ENCODE measurements at places on chromosomes 2 and 18.
A peak's percentile ranks its signal among the peaks of the same experiment; 100 is the strongest.

- no peak for DNase-seq
Measured at GRCh38 chr2:100739735-100740432, 80.1 kb upstream of the NPAS2 start.

DNA sequence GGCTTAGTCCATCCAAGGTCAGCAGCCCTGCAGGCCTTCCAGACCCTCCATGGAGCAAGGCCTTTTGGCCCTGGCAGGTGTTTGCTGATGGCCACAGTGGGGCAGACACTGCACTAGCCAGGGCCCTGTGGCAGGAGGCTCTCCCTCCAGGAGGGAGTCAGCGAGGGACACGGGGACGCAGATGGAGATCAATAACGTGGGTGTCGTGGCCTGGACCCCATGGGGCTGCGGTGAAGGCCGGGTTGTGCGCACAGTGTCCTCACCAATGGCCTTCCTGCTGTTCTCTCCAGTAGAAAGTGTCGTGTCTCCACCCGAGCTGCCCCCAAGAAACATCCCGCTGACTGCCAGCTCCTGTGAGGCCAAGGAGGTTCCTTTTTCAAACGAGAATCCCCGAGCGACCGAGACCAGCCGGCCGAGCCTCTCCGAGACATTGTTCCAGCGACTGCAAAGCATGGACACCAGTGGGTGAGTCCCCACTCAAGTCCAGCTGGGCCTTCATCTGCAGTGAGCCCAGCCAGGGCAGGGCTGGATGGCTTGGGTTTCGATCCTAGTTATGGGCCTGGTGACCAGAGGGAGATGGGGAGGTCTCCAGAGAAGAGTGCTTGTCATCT, 65.4 kb downstream of the INPP5D start:
- DNase-seq: no peak

DNA sequence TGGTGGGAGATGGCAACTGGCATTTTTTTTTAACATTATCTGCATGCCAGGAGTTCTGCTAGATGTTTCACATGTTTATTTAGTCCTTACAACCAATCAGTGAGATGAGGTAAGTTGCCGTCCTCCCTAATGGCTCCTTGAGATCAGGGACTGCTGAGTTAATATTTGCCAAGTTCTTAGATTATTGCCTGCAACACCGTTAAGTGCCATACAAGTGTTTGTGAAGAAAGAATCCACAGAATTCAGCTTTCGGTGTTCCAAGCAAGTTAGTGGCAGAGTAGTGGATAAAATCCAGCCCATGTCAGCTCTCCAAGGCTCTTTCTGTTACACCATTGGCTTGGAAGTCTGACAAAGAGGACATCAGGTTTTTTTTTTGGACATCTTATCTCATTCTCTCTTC, 95.9 kb downstream of the C1QL2 start:
- no peak for DNase-seq

DNA sequence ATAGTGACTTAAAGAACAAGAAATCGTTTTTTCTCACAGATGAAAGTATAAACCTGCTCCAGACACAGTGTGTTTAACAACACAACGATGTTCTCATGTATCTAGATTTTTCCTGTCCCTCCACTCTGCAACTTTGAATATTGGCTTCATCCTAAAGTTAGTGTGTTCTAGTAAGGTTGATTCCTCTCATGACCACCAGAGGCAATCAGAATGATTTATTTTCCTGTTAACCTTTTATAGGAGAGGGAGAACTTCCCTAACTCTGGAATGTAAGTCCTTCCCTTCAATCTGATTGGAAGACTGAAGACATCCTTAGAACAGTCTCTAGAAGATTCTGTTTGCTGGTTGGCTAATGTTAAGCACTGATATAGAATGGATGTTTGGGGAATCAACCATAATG, 41.0 kb upstream of the TAF4B start:
- DNase-seq: no peak

DNA sequence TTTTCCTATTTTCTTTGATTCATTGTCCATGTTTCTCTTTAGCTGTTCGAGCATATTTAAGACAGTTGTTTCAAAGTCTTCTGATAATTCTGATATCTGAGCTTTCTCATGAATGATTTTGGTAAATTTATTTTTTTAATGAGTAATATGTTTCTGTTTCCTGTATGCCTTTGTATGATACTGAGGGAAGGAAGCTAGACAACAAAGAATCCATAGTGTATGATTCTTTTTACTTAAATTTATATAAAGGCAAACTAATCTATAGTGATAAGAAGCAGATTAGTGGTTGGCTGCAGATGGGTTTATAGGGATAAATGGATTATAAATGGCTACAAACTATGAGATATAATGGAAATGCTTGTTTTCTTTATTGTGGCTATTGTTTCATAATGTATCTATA, 352.7 kb upstream of the CDH2 start:
- no peak for DNase-seq

GRCh38 chr2:68176657-68177056, 19.0 kb downstream of the PNO1 start:
- DNase-seq: no peak

DNA sequence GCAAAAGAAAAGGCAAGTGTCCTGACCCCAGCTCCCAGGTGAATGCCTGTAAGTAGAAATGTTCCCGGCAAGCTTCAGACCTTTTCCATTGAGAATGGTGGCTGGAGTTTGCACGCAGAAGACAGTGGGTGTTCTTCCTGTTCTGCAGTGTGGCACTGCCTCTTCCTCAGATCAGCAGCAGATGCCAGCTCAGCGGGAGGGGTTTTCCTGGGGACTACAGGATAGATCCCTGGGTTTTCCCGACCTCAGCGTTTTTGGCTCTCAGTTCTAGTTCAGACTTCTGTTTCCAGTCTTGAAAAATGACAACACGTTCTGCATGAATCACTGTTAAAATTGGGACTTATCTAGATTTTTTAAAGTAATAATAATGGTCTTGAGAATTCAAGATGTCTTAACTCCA, 39.2 kb downstream of the GRHL1 start:
- no peak for DNase-seq

DNA sequence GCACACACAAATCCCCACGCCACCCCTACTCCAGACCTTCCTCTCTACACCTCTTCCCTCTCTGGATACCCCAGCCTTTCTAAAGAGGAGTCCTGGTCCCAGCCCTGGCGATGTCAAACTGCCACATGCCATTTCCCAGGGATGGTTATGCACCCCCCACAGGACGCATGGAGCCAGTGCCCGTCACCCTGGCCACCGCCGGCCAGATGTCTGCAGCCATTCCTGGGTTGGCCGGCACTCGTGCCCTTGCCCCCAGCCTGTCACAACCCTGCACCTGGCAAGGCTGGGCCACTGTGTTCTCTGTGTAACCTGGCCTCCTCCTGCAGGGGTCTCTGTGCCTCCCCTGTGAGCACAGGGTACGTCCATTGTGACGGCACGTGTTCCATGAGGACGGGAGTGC, 58.1 kb upstream of the NFATC1 start:
- no peak for DNase-seq

- DNase-seq: no peak
Measured at GRCh38 chr2:217755027-217755745, 247.6 kb downstream of the TNS1 start.

DNA sequence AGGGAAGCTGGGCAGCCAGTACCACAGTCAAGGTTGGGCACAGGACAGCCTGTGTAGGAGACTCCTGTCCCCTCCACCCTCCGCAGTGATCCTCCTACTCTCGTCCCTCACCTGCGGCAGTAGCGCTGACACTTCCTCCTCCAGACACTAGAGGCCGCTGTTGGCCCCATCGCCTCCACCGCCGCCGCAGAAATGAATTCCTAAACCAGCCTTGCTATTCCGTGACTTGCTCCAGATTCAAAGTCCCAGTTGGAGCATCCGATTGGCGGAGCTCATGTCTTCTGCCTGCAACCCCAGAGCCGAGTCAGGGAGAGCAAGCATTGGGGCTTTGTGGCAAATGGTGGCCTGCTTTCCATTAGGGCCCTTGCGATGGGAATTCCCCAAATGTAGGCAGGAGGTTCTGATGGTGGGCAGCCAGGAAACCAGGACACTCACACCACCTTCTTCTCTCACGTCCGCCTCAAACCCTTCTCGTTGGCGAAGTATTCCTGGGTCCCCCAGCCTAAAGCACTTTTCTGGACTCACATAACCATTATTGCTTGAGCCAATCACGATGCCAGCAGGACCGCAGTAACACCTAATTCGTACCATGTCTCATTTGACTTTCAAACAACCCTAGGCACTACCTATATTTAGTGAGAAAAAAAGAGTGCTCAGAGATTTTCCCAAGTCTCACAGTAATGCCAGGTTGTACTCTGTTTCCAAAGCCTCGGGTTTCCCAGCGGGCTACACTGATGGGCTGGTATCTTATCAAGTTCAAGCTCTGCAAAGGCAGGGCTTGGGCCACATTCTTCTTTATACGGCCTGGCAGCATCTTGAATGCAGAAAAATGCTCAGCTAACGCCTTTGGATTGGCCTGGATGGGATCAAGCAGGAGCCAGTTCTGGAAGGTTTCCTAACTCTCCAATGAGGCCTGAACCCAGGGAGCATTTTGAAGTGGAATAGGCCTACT, 1.2 kb upstream of the DNAJB2 start:
- DNase-seq: peak; percentile 62

DNA sequence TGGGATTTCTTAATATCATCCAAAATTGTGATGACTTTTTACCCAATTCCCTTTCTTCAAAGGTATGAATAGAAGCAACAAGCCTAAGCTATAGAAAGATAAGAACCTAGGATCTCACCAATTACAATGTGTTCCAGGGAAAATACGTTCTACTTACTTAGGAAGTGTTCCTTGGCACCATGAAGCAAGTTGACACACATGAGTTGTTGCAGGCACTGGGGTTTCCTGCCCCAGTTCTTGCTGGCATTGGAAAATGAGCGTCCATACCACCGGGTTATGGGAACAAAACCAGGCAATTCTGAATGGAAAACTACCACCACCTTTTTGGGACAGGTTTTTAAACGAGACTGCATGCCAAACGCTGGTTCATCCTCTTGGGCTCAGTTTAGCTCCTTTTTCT, 46.2 kb downstream of the CCBE1 start:
- DNase-seq: no peak

DNA sequence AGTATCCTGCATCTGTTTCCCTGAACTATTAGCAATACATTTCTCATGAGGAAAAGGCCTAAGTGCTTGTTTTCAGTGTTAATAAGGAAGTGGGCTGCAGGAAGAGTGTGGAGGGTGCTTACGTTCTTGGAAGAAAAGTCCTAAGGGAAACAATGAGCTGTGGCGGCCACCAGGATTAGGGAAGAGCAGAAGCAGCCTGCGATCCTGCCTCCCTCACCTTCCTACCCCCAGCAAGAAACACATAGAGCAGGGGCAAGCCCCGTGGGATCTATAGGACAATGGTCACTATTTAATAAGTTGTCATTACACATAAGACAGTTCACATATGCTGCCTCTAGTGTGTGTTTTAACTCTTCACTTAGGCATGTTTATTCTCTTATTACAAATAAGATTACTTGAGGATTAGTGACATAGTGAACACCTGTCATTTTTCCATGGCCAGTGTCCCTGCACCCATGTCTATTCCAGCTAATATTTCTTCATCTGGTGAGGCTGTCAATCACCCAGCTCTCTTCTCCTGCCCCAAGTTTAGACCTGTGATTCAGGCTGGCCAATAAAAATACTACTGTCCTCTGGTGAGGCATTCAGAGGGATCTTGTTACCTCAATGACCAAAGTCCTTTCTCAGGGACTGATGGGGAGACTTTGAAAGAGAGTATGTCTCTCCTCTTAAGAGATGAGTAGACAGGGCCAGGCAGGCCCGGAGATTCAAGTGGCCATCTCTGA, 510.9 kb upstream of the CELF4 start:
- DNase-seq: no peak

DNA sequence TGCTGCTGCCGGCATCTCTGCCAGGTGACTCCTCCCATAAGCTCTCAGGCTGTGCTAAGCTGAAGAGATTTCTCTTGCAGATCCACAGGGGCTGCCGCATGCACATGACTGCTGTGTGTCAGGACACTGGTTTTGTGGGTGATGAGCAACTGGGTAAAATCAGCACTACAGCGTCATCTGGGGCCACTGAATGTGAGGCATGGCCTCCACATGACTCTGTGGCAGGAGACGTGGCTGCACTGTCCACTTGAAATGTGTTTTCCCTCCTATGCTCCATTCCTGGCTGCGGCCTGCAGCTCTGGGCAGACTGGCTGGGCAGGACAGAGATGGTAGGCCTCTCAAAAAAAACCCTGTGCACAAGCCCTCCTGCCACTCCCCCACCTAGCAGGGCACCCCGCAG, 63.6 kb downstream of the MARCO start:
- DNase-seq: no peak

- DNase-seq: no peak
Measured at GRCh38 chr2:113058411-113058994, 495 bp upstream of the IL36RN start.

GRCh38 chr18:55328301-55328700, 259.7 kb downstream of the TCF4 start:
- DNase-seq: no peak

DNA sequence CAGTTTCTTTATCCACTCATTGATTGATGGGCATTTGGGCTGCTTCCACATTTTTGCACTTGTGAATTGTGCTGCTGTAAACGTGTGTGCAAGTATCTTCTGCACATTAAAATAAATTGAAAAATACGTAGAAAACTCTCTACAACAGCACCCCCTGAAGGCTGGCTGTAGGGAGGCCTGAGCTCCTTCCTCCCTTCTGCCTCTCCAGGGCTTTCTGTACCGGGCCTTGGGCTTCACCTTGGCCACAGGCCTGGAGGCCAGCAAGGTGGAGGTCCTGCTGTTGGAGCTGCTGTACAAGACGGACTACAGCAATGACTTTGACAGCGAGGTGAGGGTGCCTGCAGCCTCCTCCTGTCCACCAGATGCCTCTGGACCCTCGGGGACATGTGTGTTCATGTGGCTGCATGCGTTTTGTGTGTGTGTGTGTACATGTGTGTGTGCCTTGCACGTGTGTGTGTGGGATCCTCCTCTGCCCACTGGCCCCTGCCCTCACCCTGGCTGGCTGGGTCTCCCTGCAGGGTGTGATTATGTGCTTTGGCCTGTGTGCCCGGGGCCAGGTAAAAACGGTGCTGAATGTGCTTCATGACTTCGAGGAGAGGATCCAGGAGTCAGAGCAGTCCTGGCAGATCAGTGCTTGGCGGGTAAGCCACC, 29.2 kb downstream of the MROH2A start:
- DNase-seq: no peak

- no peak for DNase-seq
Measured at GRCh38 chr2:70752396-70752795, 15.6 kb downstream of the ADD2 start.

GRCh38 chr2:168118733-168119514, 128.5 kb downstream of the STK39 start:
- no peak for DNase-seq

GRCh38 chr2:241901018-241901380, 31.5 kb downstream of the RTP5 start:
- DNase-seq: no peak

Measured in activated CD8-positive, alpha-beta memory T cell treated with anti-CD3 and anti-CD28 coated beads for 1 hour (primary cell).